ENCODE measurements at places on chromosomes 3 and 15.

DNA sequence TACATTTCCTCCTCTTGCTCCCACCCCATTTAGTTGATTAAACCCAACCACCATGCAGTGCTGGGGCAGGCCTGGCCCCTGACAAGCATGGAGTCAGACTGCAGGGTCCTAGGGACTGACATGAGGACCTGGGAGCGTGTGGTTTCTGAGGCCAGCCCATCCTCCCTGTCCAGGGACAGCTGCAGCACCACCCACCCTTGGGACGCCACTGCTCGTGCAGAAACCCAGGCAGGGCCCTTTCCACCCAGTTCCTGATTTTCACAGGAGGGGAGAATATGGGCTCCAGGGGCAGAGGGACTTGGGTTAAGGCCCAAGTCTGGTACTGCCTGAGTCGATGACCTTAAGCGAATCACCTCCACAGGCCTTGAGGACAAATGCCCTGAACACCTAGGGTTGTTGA lies 23.7 kb downstream of the PLXND1 start:
- no peak for DNase-seq

- DNase-seq: no peak
Observed at GRCh38 chr15:66617137-66618090, 51.6 kb upstream of the LCTL start.

DNA sequence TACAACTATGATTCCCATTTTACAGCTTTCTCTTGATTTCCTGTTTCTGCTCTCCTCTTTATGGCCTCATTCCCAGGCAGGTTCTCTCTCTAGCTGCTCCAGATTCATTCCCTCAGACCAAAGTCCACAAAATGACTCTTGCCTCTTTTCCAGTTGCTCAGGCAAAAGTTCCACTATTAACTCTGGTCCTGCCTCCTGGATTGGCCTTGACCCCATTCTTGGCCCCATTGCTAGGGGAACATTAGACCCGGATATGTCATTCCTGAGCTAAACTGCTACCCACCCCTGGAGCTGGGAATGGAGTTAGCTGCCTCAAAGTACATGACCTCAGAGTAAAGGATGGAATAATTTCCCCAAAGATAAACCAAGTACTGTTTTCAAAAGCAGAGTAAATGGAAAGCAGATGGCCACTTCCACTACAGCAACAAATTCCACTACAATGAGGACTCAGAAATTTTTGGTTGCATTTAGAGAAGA lies 73.0 kb upstream of the GAP43 start:
- DNase-seq: no peak

GRCh38 chr15:71011503-71012155 lies 103.6 kb upstream of the THSD4 start:
- no peak for DNase-seq

DNA sequence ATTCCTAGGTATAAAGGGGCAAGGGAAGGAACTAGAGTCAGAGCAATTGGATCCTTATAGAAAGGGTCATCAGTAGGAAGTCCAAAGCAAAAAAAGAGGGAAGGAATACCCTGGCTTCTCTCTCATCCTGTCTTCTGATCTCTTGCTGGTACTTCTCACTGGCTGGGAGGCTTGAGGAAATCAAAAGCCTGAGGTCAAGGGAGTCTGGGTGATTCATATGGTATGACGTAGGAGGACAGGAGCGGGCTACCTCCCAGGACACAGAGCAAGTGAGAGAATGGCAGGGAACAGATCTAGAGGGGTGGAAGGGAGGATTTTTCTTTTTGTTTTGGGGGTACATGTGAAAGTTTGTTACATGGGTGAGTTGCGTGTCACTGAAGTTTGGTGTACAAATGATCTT lies 76.0 kb downstream of the CFAP20DC start:
- no peak for DNase-seq

DNA sequence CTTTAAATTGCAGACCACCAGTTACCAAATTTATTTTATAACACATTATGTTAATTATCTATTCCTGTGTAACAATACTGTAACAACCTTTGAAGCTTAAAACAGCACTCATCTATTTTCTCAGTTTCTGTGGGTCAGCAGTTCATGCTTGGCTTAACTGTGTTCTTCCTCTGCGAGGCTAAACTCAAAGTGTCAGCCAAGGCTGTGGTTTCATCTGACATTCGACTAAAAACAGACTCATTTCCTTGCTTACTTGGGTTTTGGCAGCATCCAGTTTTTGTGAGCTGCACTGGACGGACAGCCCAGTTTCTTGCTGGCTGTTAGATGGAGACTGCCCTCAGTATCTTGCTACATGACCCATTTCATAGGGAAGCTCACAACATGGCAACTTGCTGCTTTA lies 247.3 kb upstream of the KCNH8 start:
- DNase-seq: no peak

DNA sequence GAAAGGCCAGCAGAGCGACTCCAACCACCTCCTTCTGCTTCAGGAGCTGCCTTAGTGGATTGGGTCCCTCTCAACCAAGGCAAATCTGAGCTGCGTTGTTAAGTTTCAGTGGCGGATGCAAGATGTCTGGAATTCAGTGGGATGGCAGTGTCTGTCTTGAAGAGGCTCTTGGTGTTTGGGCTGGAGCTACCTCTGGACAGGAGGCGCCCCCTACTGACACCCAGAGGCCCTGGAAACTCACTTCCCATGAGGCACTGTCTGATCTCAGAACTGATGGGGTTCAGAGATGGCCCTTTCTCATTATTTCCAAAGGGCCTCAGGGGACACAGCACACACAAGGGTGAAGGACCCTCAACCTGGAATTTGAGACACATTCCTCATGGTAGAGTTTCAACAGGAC lies 6.0 kb upstream of the SLC28A1 start:
- no peak for DNase-seq

DNA sequence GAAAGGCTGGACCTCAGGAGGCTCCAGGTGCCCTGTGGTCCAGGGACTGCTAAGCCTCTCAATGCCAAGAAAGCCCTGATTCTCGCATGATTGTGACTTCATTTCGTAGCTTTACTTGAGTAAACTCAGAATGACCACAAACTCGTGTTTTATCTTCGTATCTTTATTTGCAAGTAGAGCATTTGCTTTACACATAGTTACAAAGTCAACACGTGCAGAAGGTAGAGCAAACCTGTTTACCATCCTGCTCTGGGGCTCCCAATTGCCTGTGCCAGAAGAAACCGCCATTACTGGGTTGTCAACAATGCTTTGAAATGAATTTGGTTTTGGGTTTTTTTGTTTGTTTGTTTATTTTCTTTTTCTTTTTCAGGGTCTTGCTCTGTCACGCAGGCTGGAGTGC lies 5.8 kb upstream of the MESP1 start:
- no peak for DNase-seq

DNA sequence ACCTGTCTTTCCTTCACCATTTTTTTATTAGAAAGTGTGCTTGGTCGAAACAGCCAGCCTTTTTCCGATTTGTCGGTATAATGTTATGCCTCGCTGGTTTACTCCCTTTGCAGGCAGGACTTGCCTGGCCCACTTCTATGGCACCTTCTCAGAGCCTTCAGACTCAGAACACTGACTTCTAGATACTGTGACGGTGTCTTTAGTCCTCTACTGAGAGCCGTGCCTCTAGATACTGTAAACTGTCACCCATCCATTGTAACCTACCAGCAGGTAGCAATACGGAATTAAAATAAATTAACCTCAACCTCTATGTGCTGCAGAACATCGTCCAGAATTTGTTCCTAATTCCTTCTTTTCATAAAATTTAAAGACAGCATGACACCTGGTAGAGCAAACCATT lies 247.7 kb upstream of the TTC14 start:
- no peak for DNase-seq

DNA sequence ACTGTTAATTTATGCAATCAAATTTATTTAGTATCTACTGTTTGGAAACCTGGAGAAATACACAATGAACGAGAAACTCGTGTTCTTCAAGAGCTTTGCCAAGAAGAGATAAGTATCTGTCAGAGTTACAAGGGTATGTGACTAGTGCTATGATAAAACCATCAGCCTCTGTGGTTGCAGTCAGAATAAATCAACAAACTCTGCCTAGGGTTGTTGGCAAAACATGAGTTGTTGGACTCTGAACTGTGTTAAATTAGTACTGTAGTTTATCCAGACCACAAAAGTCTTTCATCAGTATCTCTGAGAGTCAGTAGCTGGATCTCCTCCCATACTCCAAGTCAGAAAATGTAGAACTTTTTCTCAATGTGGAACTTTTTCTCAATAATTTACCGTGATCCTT lies 918.4 kb downstream of the NAALADL2 start:
- DNase-seq: no peak

- DNase-seq: no peak
Observed at GRCh38 chr3:95334461-95334860, 1271.6 kb downstream of the NSUN3 start.

DNA sequence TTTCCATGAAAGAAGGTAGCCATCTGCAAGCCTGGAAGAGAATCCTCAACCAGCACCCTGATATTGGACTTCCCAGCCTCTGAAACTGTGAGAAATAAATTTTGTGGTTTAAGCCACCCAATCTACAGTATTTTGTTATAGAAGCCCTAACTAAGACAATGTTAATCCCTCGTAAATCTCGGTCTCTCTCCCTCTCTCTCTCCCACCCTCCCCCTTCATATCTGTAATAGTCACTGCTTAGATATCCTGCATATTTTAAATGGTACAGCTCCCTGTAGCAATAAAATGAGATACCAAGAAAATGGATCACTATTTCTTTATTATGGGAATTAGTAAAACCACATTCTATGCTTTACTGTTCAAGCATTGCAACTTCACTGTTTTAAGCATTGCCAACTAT lies 21.0 kb upstream of the FAM174B start:
- no peak for DNase-seq

DNA sequence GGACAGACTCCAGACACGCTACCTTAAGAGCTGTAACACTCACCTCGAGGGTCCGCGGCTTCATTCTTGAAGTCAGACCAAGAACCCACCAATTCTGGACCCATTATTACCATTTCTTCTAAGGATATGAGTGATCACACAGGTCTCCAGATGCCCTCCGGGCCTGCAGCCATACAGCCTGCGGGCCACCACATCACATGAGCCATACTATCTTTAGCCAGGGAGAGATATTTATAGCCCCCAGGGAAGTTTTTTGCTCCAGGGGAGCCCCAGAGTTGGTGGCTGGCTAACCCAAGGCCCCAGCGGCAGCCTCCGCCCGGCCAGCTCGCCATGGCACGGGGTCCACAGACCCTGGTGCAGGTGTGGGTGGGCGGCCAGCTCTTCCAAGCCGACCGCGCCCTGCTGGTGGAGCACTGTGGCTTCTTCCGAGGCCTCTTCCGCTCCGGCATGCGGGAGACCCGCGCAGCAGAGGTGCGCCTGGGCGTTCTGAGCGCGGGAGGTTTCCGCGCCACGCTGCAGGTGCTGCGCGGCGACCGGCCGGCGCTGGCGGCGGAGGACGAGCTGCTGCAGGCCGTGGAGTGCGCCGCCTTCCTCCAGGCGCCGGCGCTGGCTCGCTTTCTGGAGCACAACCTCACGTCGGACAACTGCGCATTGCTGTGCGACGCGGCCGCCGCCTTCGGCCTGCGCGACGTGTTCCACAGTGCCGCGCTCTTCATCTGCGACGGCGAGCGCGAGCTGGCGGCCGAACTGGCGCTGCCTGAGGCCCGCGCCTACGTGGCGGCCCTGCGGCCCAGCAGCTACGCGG lies at the start of gene KBTBD13:
TSS of gene KBTBD13 (plus strand) at position 261 of the 805 bp plus-strand sequence. CDS start at position 331, 70 bp downstream.
- DNase-seq: no peak

- no peak for DNase-seq
Observed at GRCh38 chr3:53346514-53346913, 829 bp downstream of the DCP1A start.

GRCh38 chr3:178823150-178823549 lies 248.5 kb downstream of the ZMAT3 start:
- DNase-seq: no peak

GRCh38 chr15:77179541-77179998 lies 108.7 kb upstream of the TSPAN3 start:
- no peak for DNase-seq

- no peak for DNase-seq
Observed at GRCh38 chr3:17639765-17640164, 102.7 kb downstream of the TBC1D5 start.

- no peak for DNase-seq
Observed at GRCh38 chr3:174162550-174162949, 696.6 kb upstream of the NAALADL2 start.

DNA sequence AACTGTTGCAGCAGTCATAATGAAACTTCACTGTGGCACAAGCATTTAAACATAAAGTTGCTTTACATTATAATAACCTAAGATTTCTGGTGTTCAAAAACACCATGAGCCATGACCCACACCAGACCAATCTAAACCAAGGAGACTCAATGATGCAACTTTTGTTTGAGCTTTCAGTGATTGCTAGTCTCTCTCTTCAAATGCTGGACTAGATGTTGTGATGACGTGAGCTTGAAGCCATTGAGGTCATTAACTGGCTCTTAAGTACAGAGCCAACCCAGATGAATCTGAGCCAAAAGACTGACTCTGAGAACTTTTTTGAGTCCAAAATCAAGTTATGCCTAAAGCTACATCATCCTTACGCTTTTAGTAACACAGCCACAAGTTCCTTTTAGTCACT lies 36.5 kb downstream of the ATR start:
- DNase-seq: no peak

GRCh38 chr3:108388136-108389132 lies 92.1 kb downstream of the HHLA2 start:
- DNase-seq: no peak

DNA sequence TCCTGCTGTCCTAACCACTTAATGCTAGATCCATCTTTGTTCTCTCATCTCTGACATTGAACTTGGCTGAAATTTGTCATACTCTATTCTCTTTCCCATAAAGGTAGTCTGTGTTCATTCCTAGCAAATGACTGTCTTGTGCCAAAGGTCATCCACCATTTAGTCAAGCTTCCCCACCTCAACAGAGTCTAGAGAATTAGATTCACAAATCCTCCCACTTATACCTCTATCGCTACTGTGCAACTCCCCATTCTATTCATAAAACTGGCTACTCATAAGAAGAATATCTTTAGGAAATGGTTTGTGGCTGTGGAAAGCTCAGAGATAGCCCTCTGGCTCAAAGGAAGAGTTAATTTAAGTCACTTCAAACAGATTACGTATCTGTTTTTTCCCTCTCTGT lies 59.7 kb upstream of the MBNL1 start:
- no peak for DNase-seq

- no peak for DNase-seq
Observed at GRCh38 chr3:42159147-42159546, 68.0 kb downstream of the TRAK1 start.

GRCh38 chr15:98956796-98957553 lies 50.6 kb downstream of the PGPEP1L start:
- DNase-seq: no peak

- no peak for DNase-seq
Observed at GRCh38 chr15:48498828-48499227, 146.7 kb downstream of the FBN1 start.

- no peak for DNase-seq
Observed at GRCh38 chr3:189262746-189263145, 91.0 kb downstream of the TPRG1 start.
